ENCODE measurements at places on chromosomes 2 and 18. TPM values are rescaled to one million over a fixed set of nuclear protein-coding genes. Genes with fewer than 3 reads are reported as not detected.

NFATC1 gene
- total RNA-seq = 17.1 TPM

MGAT4A gene
- 28.2 TPM for total RNA-seq

- no peak for DNase-seq
Observed at GRCh38 chr2:42858140-42859005, 66.0 kb upstream of the HAAO start.

- DNase-seq = no peak
Observed at GRCh38 chr2:215441560-215442400, 5.9 kb upstream of the FN1 start.

GRCh38 chr2:48529194-48529593, 760 bp upstream of the STON1 start:
- no peak for DNase-seq

Data from left cardiac atrium (tissue), 4 donors.